ENCODE measurements at places on chromosomes 2 and 18.

DNA sequence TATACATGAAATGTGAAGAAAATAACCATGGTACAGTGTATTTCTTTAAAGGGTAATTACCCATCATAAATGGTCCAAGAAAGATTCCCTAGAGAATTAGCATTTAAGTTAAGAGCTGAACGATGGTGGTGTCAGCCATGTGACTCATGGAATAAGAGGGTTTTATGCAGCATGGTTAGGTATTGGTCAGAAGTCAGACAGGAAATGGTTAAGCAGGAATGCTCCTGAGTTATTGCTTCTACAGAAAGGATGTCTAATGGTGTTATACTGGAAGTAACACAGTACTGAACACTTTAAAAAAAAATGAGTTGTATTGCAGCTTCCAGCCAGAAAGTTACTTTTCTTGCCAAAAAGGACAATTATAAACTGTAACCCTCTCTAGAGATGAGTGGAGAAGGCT lies 72.7 kb upstream of the UBE2E3 start:
- no peak for DNase-seq

DNA sequence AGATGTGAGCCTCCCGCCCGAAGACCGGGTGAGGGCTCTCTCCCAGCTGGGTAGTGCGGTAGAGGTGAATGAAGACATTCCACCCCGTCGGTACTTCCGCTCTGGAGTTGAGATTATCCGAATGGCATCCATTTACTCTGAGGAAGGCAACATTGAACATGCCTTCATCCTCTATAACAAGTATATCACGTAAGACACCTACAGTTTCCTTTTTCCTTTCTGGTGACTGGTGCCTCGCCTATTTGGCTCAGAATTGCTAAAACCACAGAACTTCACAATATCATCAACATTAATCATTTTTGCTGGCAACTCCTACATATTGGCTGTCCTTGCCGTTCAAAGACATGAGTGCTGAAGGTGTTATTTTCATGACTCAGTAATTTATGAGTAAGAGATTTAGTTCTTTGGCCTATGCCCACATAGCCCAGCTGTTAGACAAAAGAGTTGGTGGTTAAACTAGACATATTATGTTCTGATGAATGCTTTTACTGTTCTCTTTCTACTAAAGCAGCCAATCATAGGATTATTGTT lies 2.2 kb downstream of the STAMBP start:
- peak; percentile 37 for DNase-seq

GRCh38 chr18:23835091-23835490 lies 145.8 kb downstream of the LAMA3 start:
- no peak for DNase-seq

DNA sequence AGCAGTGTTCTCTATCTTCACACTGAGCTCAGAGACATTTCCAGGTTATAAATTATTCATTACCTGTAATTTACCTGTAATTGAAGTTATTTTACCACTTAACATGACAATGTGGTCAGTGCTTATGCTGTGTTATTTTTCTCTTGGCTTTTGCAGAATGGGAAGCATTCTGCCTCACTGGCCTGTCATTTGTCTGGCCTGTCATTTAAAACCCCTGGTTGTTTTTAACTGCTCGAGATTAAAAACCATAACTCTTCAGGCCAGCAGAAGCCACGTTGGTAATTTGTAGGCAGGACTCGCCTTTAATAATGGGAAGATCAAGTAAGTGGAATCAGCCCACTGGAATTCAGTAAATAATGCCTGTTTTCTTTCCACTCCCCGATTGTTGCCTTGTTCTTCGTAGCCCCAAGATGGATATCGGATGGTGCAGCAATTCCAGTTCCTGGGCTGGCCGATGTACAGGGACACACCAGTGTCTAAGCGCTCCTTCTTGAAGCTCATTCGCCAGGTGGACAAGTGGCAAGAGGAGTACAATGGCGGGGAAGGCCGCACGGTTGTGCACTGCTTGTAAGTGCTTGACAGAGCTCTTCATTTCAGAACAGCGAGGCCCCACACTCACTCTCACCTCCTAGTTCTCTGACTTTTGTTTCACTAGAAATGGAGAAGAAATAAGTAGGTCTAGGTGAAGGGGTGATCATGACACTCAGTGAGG lies 222.4 kb upstream of the RAB12 start:
- no peak for DNase-seq

- no peak for DNase-seq
Observed at GRCh38 chr2:20617081-20617575, 33.8 kb downstream of the HS1BP3 start.

- no peak for DNase-seq
Observed at GRCh38 chr2:120906914-120907313, 171.2 kb downstream of the GLI2 start.

DNA sequence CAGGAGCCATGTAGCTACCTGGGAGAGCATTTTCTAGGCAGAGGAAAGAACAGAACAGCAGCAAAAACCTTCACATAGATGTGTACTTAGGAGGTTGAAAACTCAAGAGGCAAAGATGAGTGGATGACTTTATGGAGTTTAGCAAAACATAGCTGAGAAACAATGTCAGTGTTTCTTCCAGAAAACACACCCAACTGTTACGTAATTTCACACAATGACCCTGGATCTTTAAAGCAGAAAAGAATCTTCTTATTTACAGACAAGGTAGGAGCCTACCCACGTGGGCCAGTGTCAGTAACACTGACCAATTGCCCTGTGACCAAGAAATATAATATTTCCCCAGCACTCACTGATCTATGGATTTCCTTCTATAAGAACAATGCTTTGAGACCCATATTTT lies 254.6 kb downstream of the CDH20 start:
- no peak for DNase-seq

DNA sequence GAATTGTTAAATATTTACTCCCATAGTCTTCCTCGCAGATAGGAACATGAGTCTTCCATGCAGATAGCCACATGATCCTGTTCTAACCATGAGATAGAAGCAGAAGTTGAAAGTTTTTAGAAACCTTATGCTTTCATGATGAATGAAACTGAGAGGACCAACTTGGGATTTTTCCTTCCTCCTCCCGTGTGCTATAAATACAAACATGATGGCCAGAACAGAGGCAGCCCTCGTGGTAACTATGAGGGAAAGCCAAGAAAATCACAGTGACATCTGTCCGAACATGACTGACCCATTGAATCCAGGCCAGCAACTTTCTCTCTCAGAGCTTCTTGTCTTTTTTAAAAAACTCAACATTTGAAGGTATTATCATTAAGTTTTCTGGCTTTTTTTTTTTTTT lies 78.5 kb downstream of the ACAA2 start:
- no peak for DNase-seq

DNA sequence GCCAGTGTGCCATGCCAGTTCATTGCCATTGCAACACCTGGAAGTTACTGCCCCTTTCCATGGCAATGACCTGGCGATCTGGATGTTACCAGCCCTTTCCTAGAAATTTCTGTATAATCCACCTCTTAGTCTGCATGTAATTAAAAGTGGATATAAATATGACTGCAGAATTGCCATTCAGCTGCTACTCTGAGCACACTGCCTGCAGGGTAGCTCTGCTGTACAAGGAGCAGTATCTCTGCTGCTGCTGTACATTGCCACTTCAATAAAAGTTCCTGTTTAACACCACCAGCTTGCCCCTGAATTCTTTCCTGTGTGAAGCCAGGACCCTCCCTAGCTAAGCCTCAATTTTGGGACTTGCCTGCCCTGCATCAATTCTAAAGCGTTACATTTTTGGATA lies 17.4 kb upstream of the GULP1 start:
- no peak for DNase-seq

DNA sequence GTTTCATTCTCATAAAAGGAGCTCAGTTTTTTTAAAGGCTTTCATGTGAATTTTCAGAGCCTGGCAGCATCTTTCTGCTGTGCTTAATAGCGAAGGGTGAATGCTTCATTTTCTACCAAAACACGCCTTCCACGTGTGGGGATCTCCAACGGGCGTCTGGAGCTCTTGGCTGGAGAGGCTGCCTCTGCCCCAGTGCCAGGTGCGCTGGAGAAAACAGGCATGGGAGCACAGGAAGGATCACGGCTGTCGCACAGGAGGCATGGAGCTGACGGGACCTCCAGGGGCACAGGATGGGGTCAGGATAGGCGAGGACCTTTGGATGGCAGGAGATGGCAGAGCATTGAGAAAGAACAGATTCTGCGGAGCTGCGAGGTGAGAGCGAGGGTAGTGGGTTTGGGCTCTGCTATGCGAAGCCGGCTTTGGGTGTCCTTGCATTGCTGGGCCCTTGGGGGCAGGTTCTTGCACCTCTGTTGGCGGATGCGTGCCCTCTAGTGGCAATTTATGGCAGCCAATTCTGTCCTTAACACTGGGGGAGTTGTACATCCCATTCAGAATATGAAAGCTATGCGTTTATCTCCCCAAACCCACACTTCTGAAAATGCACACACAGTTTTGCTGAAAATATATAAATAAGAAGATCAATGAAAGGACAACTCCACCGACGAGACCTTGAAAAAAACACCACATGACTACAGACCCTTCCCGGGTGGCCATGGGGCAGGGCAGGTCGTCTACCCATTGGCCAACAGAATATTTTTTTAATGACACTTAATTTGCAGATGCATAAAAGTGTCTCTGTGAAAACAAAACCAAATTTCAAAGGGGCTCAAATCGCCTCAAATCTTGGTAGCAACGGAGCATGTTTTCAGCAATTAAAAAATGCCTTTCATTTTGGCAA lies 90.4 kb upstream of the SLC35G4 start:
- no peak for DNase-seq

- DNase-seq: no peak
Observed at GRCh38 chr18:31617031-31617717, 25.5 kb downstream of the TTR start.

- no peak for DNase-seq
Observed at GRCh38 chr2:72934683-72935610, 17.6 kb downstream of the EMX1 start.

DNA sequence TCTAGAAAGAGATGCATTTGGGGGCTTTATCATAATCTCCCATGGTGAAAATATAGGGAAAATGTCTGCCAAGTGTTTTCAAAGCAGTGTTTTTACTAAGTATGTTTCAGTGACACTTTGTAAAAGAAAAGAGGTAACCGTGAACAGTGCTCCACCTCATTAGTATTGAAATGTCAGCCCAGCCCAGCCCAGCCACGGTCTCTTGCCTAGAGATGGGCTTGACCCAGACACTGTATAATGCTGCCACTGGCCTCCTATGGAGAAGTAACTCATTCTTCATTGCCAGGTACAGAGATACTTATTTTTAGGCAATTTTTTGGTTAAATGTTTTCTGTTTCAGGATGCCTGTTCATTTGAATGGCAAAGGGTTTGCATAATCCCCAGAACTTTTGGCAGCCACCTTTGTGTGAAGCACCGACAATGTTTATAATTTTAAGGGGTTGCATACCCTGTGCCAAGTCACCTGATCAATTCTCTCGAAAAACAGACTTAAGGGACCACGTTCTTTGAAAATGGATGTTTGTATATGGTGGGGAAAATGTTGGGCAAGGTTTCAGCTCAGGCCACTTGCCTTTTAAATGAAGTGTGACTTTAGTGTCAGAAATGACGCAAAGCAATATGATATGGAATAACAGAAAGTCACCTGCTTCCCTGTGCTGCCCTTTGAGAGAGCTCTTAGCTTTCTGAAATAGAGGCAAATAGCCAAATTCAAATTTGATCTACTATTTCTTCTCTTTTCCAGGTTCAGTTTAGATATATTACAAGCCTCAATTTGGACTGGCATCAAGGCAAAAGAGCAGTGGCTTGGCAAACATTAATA lies 314.5 kb upstream of the RGPD4 start:
- DNase-seq: no peak

DNA sequence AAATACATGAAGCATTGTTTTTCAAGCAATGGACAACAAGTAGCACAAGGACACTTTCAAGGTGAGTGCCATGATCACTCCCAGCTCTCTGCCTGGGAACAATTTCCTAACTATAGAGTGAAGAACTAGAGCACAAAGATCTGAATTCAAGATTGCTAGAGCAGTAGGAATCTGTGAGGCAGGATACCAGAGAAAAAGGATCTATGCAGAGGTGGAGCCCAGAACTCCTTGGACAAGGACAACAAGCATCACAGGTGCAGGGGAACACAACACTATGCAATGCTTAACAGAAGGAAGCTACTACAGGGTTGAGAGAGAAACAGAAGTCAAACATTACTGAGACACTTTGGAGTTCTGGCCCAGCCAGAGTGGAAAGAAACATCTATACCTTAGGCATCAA lies 24.7 kb downstream of the ATL2 start:
- DNase-seq: no peak

GRCh38 chr2:132256251-132256902 lies 94.6 kb upstream of the ANKRD30BL start:
- DNase-seq: no peak

Data from stimulated activated naive CD4-positive, alpha-beta T cell treated with Interleukin-2 at 50 U/mL for 16 hours (primary cell).